T-helper 22 cell (primary cell): ENCODE measurements at places on chromosomes 1 and 21.

DNA sequence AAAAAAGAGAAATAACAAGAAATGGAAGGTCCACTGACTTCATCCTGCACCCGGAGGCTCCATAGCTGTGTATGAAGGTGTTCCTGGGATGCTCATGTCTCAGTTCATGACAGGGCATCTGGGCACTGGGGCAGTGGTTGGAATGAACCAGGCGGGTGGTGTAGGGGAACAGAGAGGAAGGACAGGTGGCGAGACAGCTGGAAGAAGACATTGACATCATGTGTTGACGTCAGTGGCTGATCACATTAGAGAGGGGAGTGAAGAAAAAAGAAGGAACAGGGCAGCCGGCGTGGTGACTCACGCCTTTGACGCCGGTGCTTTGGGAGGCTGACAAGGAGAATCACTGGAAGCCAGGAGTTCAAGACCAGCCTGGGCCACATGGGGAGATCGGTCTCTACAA, 50.1 kb downstream of the HUNK start:
- DNase-seq, result no peak

DNA sequence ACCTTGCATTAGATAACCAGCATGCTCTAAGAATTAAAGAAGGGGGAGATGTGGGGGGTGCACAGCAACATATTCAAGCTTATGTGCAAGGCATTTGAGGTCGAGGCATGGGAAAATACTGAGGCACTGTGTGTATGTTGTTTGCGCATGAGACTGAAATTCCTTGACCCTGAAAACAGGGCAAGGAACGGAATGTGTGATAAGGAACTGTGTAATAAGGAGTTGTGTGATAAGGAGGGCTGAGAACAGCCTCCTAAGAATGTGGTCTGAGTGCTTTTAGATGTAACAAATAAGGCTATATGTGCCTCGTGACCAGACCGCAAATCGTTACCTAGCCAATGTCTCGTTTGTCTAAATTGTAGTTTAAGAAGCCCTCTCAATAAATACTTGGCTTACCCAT, 26.5 kb upstream of the ITLN1 start:
- DNase-seq, result no peak

DNA sequence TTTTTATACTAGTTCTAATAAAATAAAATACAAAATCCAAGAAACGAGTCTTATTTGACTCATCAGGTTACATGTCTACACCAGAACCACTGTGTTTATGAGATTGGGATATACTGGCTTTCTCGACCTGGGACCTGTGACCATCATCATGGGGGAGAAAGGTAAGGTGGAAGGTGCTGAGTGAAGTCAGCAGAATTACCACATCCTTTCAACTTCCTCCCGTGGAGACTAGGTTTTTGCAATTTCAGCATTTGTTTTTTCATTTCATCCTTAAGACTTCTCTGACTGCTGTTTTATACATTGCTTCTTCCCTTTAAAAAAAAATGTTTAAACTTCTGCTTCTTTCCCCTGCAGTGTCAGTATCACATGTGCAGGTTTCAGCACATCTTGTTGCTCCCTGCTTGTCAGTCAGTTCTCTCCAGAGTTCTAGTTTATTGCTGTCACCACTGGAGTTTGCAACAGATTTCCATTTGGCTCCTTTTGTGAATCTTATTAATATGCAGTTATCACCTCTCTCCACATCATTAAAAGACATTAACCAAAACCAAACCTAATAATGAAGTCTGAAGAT, 60.4 kb upstream of the HAO2 start:
- DNase-seq, result no peak

DNA sequence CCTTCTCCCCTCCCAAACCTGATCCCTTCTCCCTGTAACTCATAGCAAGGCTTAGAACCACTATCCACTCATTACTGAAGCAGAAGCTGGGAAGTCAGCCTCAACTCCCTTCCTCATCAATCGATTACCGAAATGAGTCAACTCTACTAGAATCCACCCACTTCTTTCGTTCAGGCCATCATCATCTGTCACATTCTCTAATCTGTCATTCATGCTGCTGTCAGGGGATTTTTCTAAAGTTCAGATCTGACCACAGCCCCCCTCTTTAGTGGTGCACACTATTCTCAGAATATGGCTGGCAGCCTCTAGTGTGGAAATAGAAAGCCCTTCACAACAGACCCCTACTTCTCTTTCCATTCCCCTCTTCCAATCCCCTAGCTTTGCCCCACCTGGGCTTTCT, 5.1 kb downstream of the NT5C1A start:
- no peak for DNase-seq

DNA sequence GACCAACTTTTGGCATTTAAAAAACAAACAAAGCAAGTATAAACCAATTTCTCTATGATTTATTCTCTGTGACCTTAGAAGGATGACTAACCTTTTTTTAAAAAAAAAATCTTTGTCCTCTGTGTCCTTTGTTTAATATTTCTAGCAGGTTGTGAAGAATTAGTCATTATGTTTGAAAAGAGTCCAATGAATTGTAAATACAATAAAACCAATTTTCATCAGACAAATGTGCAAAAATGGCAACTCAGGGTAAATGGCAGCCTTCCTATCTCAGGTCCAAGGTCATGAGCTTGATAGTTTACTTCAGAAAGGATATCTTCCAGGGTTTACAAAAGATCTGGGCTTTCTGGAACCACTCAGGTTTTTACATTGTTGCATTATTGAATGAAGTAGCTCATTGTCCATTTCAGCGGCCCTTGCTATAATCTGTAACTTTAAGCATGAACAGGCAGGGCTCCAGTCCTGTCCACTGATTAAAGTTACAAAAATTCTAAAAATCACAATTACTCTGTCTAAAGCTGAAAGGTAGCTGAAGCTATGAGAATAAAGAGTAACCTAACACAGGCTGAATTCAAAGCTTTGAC, 11.7 kb upstream of the MAP3K21 start:
- DNase-seq, result no peak

GRCh38 chr1:220227393-220227792, 44.9 kb downstream of the RAB3GAP2 start:
- no peak for DNase-seq

DNA sequence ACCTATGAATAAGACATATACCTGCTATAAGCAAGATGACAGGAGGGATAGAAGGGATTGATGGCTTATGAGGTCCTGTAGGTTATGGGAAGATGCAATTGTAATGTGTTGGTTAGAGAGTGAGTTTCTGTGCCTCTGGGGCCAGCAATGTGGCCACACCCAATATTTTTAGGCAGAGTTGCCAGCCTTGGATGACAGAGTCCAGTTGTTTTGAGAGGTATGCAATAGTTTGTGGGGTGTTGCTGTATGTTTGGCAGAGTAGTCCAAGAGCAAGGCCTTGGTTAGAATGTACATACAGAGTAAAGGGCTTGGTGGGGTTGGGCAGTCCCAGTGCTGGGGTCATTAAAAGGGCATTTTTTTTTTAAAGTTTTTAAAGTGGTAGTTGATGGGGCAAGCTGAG, 36.6 kb upstream of the PLA2G5 start:
- no peak for DNase-seq
